Kasumi-1 (cell line): ENCODE measurements at places on chromosomes 6 and 20.

GRCh38 chr6:40484066-40484465 is 103.1 kb downstream of the LRFN2 start:
- no peak for DNase-seq

DNA sequence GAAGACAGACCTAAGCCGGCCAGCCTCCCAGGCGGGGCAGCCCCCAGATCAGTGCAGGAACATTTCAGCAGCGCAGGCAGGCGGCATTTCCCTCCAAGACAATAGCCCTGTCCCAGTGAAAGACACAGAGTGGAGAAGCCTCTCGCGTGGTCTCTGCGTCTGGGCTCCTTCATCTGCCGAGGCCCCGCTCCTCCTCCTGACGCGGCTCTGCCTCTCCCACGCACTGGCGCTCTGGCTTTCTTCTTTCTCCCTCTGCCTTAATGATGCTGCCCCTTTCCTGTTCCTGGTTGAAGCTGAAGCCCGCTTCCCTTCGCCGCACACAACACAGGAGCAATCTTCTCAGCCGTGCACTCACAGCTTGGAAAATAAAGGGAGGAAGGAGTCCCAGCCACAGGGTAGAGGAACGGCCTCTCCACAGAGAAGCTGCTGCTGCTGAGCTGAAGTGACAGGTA is 347.5 kb downstream of the CDH4 start:
- DNase-seq: no peak

GRCh38 chr6:128057946-128058345 is 157.1 kb upstream of the THEMIS start:
- no peak for DNase-seq

DNA sequence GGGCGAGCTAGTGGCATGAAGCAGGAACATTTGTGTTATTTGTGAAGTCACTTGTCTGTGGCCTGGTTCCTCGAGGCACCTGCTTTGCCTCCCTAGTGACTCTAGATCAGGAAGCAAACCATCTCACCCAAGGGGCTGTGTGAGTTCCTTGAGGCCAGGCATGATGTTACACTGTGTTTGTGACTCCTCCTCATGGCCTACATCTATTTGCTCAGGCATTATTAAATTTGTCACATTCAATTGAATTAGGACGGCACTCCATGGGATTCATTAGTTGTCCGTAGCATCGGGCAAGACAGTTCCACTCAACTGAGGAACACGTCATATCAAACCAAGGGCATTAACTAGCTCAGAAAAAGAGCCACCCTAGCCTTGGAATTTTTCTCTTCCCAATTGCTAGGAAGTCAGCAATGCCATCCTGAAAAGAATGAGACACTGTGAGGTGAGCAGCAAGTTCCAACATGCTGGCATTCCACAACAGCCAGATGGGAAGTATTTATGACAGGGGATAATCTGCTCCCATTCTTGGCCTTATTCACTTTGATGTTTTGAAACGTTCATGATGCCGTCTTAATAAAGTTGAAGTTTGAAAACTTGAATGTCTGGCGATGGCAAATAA is 17.2 kb downstream of the TMEM200A start:
- DNase-seq: no peak
